ENCODE measurements at places on chromosomes 4 and X.

DNA sequence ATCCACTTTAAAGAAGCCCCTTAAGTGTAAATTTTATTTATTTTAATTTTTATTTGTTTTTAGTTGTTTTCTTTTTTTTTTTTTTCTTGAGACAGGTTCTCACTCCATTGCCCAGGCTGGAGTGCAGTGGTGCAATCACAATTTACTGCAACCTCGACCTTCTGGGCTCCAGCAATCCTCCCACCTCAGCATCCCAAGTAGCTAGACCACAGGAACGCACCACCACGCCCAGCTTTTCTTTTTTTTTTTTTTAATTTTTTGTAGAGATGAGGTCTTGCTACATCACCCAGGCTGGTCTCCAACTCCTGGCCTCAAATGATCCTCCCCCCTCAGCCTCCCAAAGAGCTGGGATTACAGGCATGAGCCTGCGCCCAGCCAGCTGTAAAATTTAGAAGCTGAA lies 6.0 kb downstream of the SAT1 start:
- DNase-seq: no peak

GRCh38 chr4:173181848-173182247 lies 13.2 kb downstream of the GALNT7 start:
- DNase-seq: no peak

GRCh38 chr4:56127716-56128115 lies 179.0 kb downstream of the CEP135 start:
- no peak for DNase-seq

DNA sequence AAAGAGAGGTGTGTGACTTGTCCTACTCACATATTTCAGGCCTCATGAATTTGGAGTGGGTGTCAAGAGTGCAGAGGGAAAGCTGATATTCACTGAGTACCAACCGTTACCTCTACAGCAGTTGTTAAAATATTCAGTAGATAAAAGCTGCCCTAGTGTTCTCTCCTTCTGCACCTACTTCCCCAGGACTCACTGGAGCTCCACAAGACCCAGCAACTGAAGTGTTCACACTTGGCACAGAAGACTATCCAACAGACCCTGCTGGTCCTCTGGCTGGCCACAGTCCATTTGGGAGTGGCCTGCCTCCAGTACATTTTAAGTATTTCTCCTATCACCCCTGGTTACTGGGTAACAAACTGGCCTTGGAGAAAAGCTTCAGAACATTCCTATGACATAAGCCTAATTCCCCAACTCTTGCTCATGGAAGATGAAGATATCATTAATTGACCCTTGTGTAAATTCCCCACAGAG lies 70.8 kb downstream of the PPARGC1A start:
- DNase-seq: no peak

- no peak for DNase-seq
These were observed 542 bp downstream of the RNF150 start for GRCh38 chr4:141132709-141133145.

GRCh38 chr4:174275101-174275500 lies 8.4 kb downstream of the FBXO8 start:
- DNase-seq: no peak

GRCh38 chrX:103248553-103248952 lies 6.4 kb downstream of the TCEAL8 start:
- DNase-seq: peak; percentile 4

DNA sequence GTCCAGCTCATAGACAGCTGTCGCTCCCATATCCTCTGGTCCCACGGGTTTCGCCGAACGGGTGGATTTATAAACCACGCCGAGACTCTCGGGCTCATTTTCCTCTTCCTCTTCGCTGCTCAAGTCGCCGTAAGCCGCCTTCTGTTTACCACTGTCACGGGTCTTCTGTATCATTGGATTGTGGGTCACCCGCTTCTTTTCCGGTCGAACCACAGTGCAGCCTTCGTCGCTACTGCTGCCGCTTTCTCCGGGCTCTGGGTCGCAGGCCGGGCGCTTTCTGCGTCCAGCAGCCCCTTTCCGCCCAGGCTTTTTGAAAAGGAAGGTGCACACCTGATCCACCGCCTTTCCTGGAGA lies 311 bp downstream of the RNF113A start:
- DNase-seq: no peak

DNA sequence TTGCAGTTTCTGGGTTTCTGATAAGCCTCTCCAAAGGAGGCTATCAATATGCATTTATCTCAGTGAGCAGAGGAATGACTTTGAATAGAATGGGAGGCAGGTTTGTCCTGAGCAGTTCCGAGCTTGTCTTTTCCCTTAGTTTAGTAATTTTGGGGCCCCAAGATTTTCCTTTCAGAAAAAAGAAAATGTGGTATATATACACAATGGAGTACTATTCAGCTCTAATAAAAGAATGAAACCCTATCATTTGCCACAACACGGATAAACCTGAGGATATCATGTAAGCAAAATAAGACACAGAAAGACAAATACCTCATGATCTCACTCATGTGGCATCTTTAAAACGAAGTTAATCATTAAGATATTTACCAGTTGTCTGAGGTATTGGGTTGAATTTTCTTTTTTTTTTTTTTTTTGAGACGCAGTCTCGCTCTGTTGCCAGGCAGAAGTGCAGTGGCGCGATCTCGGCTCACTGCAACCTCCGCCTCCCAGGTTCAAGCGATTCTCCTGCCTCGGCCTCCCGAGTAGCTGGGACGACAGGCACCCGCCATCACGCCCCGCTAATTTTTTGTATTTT lies 540 bp downstream of the ZNF721 start:
- peak; percentile 43 for DNase-seq

DNA sequence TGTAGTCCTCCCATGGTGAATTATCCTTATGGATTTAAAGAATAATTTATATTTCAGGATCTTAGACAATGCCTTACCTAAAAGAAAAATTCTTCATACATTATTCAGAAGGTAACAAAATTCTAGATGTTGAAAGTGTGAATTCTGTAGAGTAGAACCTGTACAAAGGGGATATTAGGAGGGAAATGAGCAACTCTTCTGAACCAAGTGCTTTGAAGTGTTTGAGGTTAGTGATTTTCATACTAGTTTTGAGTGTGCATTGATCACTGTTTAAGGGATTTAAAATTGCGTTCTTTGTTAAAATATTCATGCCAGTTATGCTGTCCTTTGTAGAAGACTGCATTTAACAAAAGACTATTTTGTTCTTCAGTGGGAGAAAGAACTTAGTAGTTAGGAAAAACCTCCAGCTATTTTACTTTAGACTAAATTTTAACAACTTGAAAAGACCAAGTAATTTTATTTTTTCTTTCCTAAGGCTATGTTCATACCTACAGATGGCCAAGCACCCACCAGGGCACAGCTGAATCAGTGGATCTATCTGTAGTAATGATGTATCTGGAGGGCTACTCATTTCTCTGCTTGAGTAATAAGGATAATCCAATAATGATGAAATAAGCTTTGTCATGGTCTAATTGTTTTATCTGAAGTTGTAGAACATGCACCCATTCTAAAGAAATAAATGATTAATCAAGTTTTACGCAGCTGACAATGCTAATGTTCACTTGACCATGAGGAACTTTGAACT lies 134.3 kb upstream of the RPS6KA6 start:
- DNase-seq: no peak

DNA sequence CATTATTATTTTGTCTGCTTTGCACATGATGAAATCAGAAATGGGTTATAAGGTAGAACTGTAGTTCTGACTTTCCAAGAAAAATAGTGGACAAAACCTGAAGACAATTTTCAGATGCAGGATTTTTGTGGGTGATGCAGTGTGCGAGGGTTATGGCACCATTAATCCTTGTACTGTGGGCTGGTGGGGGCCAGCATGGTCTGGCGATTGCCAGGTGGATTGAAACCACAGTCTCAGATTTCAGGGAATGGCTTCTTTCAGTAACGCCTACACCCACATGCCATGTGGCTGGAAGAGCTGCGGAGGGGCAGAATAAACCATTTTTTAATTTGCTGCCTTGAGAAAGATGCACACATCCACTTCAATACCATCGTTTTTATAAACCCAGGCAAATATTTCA lies 150.5 kb downstream of the ARSF start:
- no peak for DNase-seq

- DNase-seq: no peak
These were observed 8.8 kb downstream of the PROM1 start for GRCh38 chr4:16075061-16075460.

DNA sequence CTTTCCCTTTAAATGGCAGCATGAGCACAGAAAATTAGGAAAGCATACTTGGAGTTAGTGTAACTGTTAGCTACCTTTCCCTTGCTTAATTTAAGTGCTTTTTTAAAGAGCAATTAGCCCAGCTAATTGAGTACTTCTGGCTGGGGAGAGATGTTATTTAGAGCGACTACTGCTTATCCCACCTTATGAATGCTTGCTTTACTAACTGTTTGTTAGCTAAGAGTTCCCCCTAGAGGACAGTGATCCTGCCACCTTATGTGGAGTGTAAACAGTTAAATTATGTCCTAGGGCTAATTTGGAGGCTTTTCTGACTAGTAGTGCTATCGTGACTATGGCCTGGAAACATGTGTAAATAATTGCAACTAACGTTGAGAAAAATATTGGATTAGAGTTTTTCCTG lies 909.4 kb downstream of the FSTL5 start:
- no peak for DNase-seq

DNA sequence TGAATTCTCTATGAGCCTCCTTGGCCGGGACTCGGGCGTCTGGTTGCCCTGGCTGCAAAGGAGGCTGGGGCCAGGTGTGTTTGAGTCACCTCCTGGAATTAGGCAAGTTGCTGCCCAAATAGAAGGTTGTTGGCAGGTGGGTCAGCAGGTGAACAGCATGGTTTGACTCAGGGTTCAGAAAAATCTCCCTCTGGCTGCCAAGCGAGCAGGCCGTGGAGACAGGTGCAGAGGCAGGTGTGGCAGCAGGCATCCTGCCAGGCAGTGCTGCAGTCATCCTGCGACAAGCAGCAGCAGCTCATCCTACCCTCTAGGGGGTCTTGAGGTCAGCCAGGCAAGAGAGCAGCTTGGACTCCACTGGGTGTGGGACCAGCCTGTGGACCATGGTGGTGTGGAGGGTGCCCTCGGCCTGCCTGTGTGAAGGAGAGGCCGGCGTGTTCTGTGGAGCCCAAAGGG lies 8.2 kb downstream of the MSANTD1 start:
- no peak for DNase-seq

DNA sequence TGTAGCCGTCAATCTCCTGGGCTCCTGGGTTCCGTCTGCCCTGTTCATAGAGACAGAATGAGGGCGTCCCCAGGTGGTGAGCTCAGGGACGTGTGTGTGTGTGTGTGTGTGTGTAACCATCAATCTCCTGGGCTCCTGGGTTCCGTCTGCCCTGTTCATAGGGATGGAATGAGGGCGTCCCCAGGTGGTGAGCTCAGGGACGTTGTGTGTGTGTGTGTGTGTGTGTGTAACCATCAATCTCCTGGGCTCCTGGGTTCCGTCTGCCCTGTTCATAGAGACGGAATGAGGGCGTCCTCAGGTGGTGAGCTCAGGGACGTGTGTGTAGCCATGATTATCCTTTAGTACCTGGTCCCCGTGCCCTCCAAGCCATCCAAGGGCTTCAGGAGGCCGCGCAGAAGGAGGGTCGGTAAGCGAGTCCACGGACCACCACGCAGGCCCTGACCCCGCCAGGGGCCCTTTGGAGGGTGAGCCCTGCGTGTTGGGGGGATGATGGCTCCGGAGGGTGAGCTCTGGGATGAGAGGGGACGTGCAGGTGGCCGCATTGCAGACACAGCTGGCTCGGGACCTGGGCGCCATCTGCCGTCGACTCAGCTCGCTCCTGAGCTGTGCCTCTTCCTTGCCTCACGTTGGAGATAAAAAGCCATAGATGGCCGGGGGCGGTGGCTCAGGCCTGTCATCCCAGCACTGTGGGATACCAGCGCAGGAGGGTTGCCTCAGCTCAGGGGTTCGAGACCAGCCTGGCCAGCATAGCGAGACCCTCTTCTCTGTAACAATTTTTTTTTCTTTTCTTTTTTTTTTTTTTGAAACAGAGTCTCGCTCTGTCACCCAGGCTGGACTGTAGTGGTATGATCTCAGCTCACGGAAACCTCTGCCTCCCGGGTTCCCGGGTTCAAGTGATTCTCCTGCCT lies 5.4 kb upstream of the GTPBP6 start:
- DNase-seq: no peak

- DNase-seq: no peak
These were observed 30.0 kb downstream of the PCGF3 start for GRCh38 chr4:735583-735982.

DNA sequence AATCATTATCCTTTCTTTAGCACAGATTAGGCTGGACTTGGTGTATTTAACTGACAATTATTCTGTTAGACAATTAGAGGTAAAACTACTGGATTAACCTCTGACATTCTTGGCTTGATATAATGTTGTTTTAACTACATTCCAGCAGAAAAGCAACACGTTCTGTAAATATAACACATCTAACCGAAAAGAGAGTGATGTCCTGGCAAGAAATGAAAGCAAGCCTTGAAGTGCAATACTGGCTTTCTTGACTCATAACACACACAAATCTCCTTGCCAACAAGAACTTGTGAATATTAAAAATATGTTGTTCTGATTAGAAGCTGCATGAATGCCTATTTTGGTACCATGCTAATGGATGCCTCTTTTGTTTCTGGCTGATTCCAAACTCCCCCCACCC lies 76.4 kb downstream of the EFHC2 start:
- DNase-seq: no peak

DNA sequence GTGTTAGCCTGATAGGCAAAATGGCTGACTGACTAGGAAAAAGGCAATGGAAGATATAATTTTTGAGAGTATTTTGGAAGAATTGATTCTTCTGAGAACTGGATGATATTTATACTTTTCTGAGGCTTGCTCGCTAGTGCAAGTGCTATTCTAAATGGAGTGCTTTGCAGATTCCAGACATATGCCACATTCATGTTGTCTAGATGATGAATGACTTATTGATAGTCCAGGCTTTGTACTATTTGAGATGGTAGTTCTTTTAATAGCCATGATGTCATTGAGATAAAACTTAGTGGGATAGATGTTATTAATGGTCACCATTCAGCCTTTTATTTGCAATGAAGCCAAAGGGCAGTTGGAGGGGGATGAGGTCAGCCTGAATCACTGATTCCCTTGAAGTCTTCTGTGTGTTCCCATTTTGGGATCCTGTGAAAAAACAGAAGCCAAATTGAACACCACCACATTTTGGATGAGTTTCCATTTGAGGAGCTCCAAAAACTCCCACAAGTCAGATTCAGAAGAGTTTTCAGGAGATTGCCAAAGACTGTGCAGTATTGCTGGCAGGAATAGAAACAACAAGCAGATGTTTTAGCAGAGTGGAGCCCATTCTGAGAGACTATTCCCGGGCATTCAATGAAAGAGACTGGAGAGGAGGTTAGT lies 184.1 kb downstream of the IL1RAPL2 start:
- no peak for DNase-seq

DNA sequence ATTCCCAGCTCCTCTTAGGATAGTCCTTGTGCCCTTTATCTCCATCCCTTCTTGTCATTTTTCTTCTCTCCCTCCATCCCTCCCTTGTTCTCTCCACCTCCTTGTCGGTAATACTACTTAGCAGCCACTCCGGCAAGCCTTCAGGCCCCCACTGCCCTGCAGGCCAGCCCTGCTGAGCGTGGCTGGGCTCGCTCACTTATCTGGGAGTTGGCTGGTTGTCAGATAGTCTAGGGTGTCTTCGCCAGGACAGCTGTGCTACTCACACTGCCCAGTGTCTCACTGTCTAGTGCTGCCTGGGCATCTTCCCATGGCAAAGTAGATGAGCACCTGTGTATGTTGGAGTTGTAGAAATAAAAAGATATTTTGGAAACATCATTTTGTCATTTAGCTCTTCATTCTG lies 75.0 kb downstream of the STK32B start:
- no peak for DNase-seq

GRCh38 chrX:95040104-95040503 lies 1366.1 kb downstream of the FAM133A start:
- DNase-seq: no peak

GRCh38 chr4:123421227-123421936 lies 24.8 kb downstream of the SPRY1 start:
- DNase-seq: no peak
